ENCODE measurements at places on chromosomes 6 and 20. TPM values are rescaled to one million over a fixed set of nuclear protein-coding genes. Genes with fewer than 3 reads are reported as not detected.

The EFCAB8 gene
- polyA plus RNA-seq: not detected

The CCM2L gene
- 10.3 TPM for polyA plus RNA-seq

The GCM1 gene
- not detected for polyA plus RNA-seq

The PRSS35 gene
- polyA plus RNA-seq: 9.3 TPM

The ARFGEF3 gene
- 0.63 TPM for polyA plus RNA-seq

The GRM1 gene
- 0.02 TPM for polyA plus RNA-seq

The EYA2 gene
- 2.7 TPM for polyA plus RNA-seq

The CHRNA4 gene
- 0.02 TPM for polyA plus RNA-seq

The SLPI gene
- polyA plus RNA-seq: 2.1 TPM

The SLC17A3 gene
- polyA plus RNA-seq: not detected

The GDAP1L1 gene
- polyA plus RNA-seq: 1.4 TPM

The BPIFB6 gene
- not detected for polyA plus RNA-seq

The ZNF335 gene
- polyA plus RNA-seq: 6.4 TPM

The PREX1 gene
- 9.0 TPM for polyA plus RNA-seq

The FKBP1C gene
- 0.18 TPM for polyA plus RNA-seq

The PROKR2 gene
- not detected for polyA plus RNA-seq

The OTOR gene
- polyA plus RNA-seq: not detected

The CAGE1 gene
- polyA plus RNA-seq: not detected

The NINL gene
- polyA plus RNA-seq: 6.1 TPM
